ENCODE measurements at places on chromosomes 3 and 15.

GRCh38 chr3:32958509-32958908 is 7.1 kb downstream of the CCR4 start:
- DNase-seq, result no peak

- DNase-seq, result no peak
Measured at GRCh38 chr3:69386556-69387385, 883 bp upstream of the FRMD4B start.

GRCh38 chr3:59714066-59714465 is 664.2 kb upstream of the CFAP20DC start:
- no peak for DNase-seq

DNA sequence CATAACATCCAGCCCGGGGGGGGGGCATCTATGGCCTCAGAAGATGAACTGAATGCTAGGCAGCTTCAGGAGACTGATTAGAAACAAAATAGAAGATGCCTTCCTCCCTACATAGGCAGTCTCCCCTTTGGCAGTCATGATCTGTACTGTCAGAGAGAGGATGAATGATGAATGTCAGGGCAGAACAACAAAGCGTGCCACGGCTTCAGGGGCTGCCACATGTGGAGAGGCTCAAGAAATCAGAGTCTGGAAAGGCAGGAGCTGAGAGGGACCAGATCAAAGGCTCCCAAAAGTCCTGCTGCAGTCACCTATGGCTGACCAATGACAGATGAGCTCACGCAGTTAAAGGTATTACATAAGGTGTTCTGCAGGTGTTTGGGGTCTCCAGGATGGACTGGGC is 180.4 kb downstream of the UACA start:
- DNase-seq, result no peak

GRCh38 chr15:79025802-79026201 is 64.8 kb downstream of the RASGRF1 start:
- no peak for DNase-seq

DNA sequence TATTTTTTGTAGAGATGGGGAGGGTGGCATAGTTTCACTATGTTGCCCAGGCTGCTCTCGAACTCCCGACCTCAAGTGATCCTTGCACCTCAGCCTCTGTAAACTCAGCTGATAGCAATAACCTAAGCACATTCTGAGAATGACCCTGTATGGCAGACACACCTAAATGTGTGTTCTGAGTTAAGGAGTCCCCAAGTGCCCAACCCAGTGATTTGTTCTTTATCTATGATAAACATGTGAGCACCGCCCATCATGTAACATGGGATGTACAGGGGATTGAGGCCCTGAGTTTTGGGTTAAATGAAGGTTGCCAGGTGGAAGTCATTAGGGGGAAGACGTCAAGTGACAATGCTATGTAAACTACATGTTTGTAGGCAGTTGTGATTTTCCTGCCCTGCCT is 5.7 kb downstream of the NCEH1 start:
- no peak for DNase-seq

Measured in inflammatory macrophage (primary cell).